ENCODE measurements at places on chromosomes 2 and 18.

- no peak for DNase-seq
Observed at GRCh38 chr18:79690586-79691482, 11.2 kb downstream of the CTDP1 start.

- peak; percentile 57 for DNase-seq
Observed at GRCh38 chr2:190352668-190353536, 9.5 kb downstream of the INPP1 start.

- no peak for DNase-seq
Observed at GRCh38 chr2:224025874-224026273, 13.2 kb downstream of the SERPINE2 start.

GRCh38 chr2:121197369-121198091 lies 87.5 kb downstream of the TFCP2L1 start:
- DNase-seq, result peak; percentile 56

DNA sequence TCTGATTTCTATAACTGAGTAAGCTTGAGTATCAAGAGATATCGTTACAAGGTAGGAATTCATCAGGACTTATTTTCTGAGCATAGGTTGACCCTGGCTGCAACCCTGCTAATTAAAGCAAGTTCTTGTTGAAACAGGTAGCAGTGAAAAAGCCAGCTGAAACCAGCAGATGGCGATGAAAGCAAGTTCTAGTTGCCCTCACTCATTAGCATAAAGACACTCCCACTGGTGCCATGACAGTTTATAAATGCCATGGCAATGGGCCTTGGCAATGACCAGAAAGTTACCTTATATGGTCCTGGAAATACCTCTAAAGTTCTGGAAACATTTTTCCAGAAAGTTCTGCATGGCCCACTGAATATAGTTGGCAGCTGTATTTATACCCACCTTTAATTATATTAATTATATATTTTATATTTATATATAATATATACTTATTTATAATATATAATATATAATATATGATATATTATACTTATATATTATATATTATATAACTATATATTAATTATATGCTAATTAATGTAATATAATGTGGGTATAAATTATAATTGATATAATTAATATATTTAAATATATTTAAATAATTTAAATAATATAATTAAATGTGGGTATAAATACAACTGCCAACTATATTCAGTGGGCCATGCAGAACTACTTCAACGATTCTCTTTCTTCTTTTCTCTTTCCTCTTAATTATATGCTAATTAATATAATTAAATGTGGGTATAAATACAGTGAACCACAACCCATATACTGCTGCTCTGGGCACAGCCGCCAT lies 188.0 kb downstream of the CDH7 start:
- no peak for DNase-seq

DNA sequence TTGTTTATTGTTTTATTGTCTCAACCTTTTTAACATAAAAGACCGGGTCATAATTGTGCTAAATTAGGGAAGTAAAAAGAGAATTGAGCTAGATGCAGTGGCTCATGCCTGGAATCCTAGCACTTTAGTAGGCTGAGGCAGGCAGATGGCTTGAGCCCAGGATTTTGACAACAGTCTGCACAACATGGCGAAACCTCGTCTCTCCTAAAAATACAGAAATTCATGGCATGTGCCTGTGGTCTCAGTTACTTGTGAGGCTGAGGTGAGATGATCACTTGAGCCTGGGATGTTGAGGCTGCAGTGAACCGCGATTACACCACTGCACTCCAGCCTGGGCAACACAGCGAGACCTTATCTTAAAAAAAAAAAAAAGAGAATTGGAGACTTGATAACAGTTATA lies 104.2 kb upstream of the TTC27 start:
- DNase-seq, result no peak

GRCh38 chr2:186761814-186762213 lies 68.0 kb downstream of the FAM171B start:
- no peak for DNase-seq

GRCh38 chr2:198340846-198341245 lies 536.5 kb downstream of the PLCL1 start:
- DNase-seq, result no peak

DNA sequence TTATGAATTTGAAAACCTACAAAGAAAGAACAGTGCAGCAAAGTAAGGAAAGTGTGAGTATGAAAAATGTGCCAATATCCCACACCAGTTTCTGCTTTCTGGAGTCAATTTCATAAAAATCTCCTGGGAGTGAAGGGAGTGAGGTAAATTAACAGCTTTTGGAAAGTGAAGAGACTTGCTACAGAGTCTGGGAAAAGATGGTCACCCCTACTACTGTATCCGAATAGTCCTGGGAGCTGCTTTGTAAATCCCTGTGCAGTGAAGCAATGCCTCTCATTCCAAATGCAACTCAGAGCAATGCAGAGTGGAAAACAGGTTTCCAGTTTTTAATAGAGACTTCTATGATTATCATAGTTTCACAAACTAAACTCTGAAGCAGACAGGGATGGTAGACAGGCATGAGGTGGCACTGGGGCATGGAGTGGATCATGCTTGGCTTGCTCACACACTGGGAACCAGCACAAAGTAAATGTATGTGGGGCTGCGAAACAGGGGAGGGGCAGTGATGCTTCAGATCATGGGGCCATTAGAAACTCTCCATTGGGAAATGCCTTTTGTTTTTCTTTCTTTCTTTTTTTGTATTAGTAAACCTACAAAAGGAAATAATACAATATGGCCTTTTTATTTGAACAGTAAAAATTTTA lies 10.6 kb downstream of the COL5A2 start:
- DNase-seq, result no peak

GRCh38 chr2:144519934-144520731 lies at the start of gene ZEB2:
ZEB2 (minus strand) TSS chr2:144520119; CDS start chr2:144517350, 2,769 bp downstream.
- no peak for DNase-seq

- DNase-seq, result no peak
Observed at GRCh38 chr2:196278491-196278911, 107.1 kb upstream of the STK17B start.

DNA sequence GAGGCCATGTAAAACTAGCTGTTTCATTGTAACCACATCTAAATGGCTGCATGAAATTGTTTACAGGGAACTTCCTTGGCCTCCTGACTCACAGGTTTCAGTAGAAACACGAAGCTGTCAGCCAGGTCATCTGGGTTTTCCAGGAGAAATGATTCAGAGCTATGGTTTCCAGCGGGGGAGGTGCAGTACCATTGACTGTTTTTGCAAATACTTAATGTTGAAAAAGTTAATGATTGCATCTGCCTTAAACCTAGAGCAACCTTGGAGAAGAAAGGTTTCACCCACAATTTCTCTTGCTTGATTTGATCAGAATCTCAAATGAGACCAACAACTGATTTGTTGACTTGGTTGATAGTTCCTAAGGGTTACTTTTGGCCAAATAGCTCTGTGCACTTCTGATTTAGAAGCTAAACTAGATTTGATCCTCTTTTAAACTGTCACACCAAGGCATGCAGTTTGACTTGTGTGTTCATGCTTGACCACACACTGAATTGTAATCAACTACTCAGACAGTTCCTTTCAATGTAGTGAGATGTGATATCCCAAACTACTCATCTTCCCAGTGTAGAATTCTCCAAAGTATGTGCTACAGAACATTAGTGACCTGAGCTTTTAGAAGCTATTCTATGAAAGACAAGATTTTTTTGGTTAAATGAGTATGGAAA lies 193.5 kb upstream of the CHST9 start:
- DNase-seq, result no peak

DNA sequence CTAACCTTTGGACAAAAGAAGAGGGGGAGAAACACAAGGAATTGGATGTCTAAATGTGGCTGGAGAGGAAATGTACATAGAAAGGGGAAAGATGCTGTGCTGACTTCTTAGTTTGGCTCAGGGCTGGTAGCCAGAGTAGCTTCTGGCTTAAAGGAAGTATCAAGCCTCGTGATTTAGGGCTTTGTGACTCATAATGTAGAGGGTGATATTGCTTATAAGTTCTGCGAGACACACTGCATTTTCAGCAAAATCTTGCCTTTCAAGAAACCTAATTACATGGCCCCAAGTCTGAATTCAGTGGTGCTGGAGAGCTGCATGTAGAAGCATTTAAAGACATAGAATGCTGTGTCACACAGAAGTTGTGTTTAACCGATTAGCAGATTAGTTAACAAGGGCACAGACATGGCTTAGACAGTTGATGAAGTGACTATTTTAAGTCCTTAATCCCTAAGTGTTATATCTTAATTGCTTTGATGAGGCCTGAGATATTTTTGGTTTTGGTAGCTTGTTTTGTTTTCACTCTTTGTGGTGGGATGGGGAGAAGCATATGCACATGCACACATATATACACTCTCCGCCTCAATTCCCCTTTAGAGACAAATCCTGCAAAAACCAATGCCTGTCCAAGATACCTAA lies 66.4 kb downstream of the EPAS1 start:
- no peak for DNase-seq

- DNase-seq, result no peak
Observed at GRCh38 chr2:88627856-88628570, 749 bp upstream of the EIF2AK3 start.

Measured in putamen (tissue), 1 donor.